ENCODE measurements at places on chromosomes 6 and 20. TPM values are rescaled to one million over a fixed set of nuclear protein-coding genes. Genes with fewer than 3 reads are reported as not detected.

DNA sequence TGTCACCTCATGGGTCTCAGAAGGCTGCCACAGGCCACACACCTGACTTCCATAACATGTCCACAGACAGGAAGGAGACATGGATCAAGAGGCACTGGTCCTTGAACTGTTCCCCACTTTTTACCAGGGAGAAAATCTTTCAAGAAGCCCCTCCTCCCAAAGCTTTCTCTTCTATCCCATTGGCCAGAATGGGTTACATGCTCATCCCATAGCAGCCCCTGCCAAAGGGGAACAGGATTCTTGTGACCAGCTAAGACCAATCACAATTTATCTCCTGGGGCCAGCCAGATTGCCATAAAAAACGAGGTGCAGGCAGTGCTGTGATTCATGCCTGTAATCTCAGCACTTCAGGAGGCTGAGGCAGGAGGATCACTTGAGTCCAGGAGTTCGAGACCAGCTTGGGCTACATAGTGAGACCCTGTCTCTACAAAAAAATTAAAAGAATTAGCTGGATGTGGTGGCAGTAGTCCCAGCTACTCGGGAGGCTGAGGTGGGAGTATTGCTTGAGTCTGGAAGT, 59.4 kb downstream of the TMEM242 start:
- no peak for DNase-seq

- DNase-seq = no peak
Measured at GRCh38 chr6:12185081-12185673, 105.0 kb upstream of the EDN1 start.

GRCh38 chr20:62068997-62069396, 3.3 kb upstream of the TAF4 start:
- no peak for DNase-seq

WFDC12 gene
- total RNA-seq = not detected

- DNase-seq = no peak
Measured at GRCh38 chr20:47241345-47241781, 115.1 kb downstream of the ZMYND8 start.

DNA sequence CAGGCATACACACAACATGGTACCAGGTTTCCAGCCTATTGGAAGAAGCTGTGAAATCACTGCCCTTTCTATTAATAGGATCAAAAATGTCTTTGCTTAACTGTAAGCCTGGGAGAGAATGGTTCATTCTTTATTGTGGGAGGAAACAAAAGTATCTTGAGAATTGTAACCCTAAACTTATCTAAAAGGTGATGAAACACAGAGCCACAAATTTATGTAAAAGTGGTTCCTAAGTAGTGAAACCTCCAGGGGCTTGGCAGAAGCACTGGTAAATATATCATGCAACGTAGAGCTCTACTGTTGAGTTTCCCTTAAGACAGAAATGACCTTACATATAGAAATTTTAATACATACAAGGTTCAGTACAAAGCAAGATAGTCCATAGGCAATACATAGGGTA, 17.2 kb upstream of the NOX3 start:
- DNase-seq = no peak

DNA sequence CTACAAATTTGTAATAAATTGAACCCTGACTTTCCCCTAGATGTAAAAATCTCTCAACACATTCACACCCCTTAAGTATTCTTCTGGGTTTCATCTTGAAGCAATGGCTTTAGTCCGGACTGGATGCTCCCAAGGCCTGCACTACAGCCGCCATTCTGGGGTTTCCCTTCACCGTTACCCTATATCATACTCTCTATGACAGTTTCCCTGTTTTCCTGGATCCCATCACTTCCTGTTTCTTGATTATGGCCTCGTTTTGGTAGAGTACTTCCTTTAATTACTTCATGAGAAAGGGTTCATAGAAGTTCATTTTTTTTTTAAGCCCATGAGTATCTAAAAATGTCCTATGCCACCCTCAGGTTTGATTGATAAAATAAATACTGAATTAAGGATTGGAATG, 11.7 kb downstream of the FIG4 start:
- no peak for DNase-seq

SOX18 gene
- 16.7 TPM for total RNA-seq

DNA sequence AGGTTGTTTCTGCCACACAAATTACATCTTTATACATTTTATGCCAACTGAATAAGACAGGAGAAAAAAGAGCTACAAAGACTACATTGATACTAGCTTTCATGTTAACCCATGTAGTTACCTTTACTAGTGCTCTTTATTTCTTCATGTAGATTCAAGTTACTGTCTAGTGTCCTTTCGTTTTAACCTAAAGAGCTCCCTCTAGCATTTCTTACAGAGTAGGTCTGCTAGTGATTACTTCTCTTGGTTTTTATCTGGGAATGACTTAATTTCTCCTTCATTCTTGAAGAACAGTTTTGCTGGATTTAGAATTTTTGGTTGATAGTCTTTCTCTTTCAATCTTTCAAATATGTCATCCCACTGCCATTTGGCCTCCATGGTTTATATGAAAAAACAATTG, 21.2 kb upstream of the NOP56 start:
- no peak for DNase-seq

- no peak for DNase-seq
Measured at GRCh38 chr20:5608104-5608441, 142.1 kb upstream of the SHLD1 start.

- no peak for DNase-seq
Measured at GRCh38 chr20:29878777-29879442, 1378.6 kb upstream of the DEFB115 start.

DNA sequence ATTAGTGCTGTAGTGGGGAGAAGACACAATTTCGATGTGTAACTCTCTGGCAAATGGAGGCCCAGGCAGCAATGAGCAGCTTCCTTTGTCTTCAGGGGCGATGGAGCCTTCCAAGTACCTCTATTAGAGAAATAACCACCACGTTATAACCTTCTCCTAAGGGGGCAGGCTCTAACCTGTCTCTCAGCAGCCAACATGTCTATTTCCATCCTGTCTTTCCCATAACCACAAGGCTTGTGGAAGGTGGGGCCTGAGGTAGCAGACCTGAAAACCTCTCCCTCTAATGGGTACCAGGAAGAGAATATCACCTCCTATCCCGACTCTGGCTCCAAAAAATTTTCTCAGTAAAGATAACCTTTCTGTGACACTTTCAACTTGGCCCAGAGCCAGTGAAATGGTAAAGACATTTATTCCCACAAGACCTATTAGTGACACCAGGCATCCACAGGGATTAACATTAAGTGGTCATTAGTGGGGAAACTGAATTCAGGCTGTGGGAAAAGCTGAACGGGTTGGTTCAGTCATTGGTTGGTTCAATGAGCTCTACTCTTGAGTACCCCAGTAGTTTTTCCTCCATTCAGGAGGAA, 4.0 kb downstream of the PEX6 start:
- no peak for DNase-seq

- DNase-seq = no peak
Measured at GRCh38 chr6:15044948-15045347, 200.9 kb upstream of the JARID2 start.

METTL24 gene
- 3.0 TPM for total RNA-seq

- no peak for DNase-seq
Measured at GRCh38 chr20:10665027-10665561, 8.7 kb downstream of the JAG1 start.

DNA sequence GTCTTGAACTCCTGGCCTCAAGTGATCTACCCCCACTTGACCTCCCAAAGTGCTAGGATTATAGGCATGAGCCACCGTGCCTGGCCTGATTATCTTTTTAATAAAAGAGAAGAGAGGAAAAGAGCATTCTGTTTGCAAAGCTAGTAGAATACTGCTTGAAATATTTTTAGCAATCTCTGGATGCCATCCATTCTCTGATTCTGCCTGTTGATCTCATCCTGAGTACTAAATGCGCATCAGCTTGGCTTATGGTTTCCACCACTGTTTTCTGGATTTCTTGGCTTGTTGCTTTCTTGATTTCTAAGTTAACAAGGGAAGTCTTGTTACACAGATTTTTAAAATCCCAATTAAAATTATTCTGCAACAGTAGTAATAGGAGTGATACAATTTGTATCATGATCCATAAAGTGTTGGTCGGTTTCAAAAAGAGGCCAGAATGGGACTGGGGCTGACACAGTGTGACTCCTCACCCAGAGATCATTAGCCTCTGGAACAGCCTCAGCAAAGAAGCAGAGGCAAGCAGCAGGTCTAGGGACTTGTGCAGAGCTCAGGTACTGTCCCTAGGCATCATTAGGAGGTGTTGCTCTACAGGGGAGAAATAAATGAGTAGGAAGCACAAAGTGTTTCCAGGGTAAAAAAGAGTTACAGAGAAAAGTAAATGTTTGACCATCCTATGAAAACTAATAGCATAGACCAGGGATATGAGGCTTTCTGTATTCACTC, 17.8 kb upstream of the SLC16A10 start:
- no peak for DNase-seq

All from omental fat pad (tissue), 4 donors.